ENCODE measurements at places on chromosomes 3 and 15.
A peak's percentile ranks its signal among the peaks of the same experiment; 100 is the strongest.

- DNase-seq, result no peak
Observed at GRCh38 chr15:84151205-84151931, 84.2 kb upstream of the GOLGA6L4 start.

DNA sequence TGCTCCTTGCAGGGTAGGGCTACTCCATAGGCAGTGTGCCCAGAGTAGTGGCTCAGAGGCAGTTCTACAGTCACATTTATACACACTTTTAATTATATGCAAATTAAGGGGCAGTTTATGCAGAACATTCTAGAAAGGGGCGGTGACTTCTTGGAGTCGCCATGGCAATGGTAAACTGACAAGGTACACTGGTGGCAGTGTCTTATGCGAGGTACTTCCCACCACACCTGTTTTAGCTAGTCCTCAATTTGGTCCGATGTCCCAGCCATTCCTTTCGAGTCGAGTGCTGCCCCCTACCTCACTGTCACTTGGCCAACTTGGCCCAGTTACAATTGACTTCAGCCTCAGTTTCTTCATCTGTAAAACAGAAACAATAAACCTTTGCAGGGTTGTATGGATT, 3.8 kb upstream of the IRAK2 start:
- no peak for DNase-seq

GRCh38 chr3:46193436-46193835, 14.7 kb downstream of the CCR1 start:
- peak; percentile 26 for DNase-seq

DNA sequence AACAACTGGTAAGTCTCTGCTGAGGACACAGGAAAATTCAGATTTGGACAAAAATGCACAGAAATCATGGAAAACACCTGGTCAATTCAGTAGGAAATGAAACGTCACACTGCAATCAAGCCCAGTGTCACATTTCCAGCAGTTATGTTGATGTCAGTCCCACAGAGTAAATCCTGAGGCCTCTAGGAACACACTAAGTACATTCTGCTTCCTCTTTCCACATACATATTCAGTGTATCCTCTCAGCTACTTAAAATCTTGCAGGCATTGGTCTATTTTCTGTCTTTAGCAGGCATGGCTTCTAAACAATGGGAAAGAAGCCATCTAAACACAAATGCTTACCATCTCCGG, 207.8 kb downstream of the PLCL2 start:
- DNase-seq, result no peak

DNA sequence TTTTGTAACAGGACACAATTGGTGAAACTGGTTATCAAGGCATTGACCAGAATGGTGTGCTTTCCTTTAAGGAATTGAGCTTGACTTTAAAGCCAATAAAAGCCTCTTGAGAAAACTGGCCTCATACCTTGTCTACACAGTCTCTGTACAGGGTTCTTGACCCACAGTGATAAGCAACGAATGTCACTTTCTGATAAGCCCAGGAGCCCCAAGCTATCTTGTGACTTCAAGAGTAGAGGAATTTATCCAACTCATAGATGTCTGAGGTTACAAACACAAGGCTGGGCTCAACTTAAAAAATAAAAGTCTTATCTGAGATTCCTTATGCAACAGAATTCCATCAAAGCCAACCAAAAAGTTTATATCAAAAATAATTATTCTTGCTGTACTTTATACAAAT, 212.1 kb downstream of the GBE1 start:
- DNase-seq, result no peak

- DNase-seq, result no peak
Observed at GRCh38 chr15:98567951-98568350, 80.4 kb upstream of the IGF1R start.

- DNase-seq, result no peak
Observed at GRCh38 chr3:194369522-194370279, at the start of gene LRRC15. LRRC15 (minus strand) TSS chr3:194369743; CDS start chr3:194361043, 8,700 bp downstream.
